Aorta (tissue), 5 donors: ENCODE measurements at places on chromosomes 16 and 17. TPM values are rescaled to one million over a fixed set of nuclear protein-coding genes. Genes with fewer than 3 reads are reported as not detected.
A peak's percentile ranks its signal among the peaks of the same experiment; 100 is the strongest.

DNA sequence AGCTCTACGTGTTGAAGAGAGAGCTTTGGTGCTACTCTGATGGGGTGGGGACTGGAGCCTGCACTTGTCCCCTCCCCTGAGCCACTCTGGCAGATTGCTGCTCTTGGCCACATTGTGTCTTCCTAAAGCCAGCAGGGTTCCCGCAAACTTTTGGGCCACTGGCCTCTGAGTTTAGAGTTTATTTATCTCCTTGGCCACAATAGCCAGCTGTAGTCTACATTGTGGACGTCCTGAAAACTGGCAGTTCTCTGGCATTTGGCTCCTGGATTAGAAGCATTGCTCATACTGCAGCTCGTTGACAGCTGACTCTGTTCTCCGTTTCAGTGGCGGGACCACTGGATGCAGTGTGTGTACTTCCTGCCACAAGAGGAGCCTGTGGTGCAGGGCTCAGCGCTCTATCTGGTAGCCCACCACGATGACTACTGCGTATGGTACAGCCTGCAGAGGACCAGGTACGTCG, 34.6 kb downstream of the PRMT7 start:
- H3K4me1 ChIP-seq = no peaks in the 10 kb centered on the region
- H3K4me3 ChIP-seq = no peak overlapping the region
- H3K36me3 ChIP-seq = peaks cover 4% of the 10 kb centered on the region
- DNase-seq = peak; percentile 74

- no peaks in the 10 kb centered on the region for H3K27me3 ChIP-seq
- H3K4me3 ChIP-seq = no peak overlapping the region
- DNase-seq = no peak
- no peaks in the 10 kb centered on the region for H3K36me3 ChIP-seq
- no peaks in the 10 kb centered on the region for H3K4me1 ChIP-seq
- H3K27ac ChIP-seq = no peak overlapping the region
These were observed 232.8 kb downstream of the BCAS3 start for GRCh38 chr17:60910415-60910814.

DNA sequence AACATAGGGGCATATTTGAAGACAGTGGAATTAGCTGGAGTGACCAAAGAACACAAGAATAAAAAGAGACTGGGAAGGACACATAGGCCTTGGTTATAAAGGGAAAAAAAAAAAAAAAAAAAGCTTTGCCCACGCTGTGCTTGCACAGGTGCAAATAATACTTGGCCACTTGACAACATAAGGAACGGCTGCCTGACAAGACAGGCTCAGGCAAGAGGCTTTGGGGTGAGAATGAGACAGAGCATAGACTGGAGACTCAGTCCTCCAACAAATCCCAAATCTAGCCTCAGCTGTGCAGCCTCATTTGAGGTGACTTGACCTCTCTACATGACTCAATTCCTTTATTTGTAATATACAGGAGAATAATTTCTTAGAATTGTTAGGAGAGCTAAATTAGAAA, 332.8 kb upstream of the DYNLRB2 start:
- no peaks in the 10 kb centered on the region for H3K27me3 ChIP-seq
- no peaks in the 10 kb centered on the region for H3K36me3 ChIP-seq
- DNase-seq = no peak
- H3K4me1 ChIP-seq = no peaks in the 10 kb centered on the region
- H3K4me3 ChIP-seq = no peak overlapping the region
- no peak overlapping the region for H3K27ac ChIP-seq

DNA sequence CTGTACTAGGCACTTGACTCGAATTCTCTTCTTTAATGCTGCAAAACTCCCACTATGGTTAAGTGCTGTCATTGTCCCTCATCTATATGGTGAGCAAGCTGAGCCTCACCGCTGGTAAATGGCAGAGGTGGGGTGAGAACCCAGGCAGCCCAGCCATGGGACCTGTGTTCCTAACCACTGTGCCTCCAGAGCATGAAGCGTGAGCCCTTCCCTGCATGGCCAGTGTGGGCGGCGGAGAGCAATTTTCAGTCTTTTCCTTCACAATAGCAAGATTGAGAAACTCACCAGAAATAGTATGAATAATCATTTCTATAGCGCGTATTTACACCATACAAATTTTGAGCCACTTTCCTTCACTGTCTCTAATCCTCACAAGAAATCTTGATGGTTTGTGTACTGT, 9.2 kb downstream of the BFAR start:
- H3K36me3 ChIP-seq = peaks cover 3% of the 10 kb centered on the region
- no peaks in the 10 kb centered on the region for H3K27me3 ChIP-seq

- no peaks in the 10 kb centered on the region for H3K4me1 ChIP-seq
- no peaks in the 10 kb centered on the region for H3K36me3 ChIP-seq
- H3K4me3 ChIP-seq = no peak overlapping the region
- H3K27ac ChIP-seq = no peak overlapping the region
These were observed 248.6 kb downstream of the FOXL1 start for GRCh38 chr16:86826941-86827340.

DNA sequence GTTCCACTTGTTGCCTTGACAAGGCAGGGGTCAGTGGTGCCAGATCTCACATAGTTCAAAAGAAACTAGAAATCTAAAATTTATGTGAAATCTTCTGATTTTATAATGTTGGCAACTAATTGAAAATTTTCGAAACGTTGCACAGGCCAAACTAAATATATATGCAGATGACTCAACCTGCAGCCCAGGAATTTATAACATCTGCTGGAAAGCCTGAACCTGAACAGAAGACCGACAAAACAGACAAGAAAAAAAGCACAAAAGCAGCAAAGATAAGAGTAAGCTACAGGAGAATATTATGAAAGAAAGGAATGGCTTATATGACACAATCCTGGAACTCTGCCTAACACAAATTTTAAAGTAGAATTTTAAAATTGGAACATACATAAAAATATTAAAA, 207.6 kb downstream of the CEP112 start:
- DNase-seq = no peak
- H3K4me1 ChIP-seq = no peaks in the 10 kb centered on the region
- no peaks in the 10 kb centered on the region for H3K36me3 ChIP-seq

- H3K27ac ChIP-seq = no peak overlapping the region
- no peaks in the 10 kb centered on the region for H3K4me1 ChIP-seq
- no peaks in the 10 kb centered on the region for H3K27me3 ChIP-seq
- no peak overlapping the region for H3K4me3 ChIP-seq
These were observed 28.7 kb downstream of the GSE1 start for GRCh38 chr16:85641776-85642176.

DNA sequence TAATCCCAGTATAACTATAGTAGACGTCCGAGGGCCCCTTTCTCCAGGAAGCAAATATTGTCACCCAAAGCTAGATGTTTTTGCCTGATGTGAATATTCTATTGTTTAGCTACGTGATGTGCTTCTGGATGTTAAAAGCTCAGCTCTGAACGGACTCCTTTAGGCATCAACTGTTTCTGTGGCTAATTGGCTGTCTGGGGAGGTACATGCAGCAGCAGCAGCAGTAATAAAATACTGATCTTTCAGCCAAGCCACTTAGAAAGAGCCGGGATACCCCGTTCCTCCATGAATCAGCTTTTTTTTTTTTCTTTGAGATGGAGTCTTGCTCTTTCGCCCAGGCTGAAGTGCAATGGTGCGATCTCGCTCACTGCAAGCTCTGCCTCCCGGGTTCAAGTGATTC, 43.0 kb downstream of the TRARG1 start:
- H3K27ac ChIP-seq = no peak overlapping the region
- H3K27me3 ChIP-seq = no peaks in the 10 kb centered on the region
- H3K4me3 ChIP-seq = no peak overlapping the region
- no peaks in the 10 kb centered on the region for H3K36me3 ChIP-seq
- DNase-seq = no peak

- H3K4me3 ChIP-seq = no peak overlapping the region
- H3K36me3 ChIP-seq = no peaks in the 10 kb centered on the region
- H3K27me3 ChIP-seq = no peaks in the 10 kb centered on the region
- no peak for DNase-seq
These were observed 351.2 kb downstream of the UTP18 start for GRCh38 chr17:51611585-51611984.

- DNase-seq = no peak
- H3K27me3 ChIP-seq = no peaks in the 10 kb centered on the region
- H3K4me1 ChIP-seq = no peaks in the 10 kb centered on the region
- H3K36me3 ChIP-seq = no peaks in the 10 kb centered on the region
- no peak overlapping the region for H3K4me3 ChIP-seq
These were observed 62.4 kb upstream of the PLCG2 start for GRCh38 chr16:81716478-81717225.

MARVELD3 gene
- total RNA-seq = not detected

TLCD2 gene
- 9.5 TPM for total RNA-seq

DNAH3 gene
- not detected for total RNA-seq

SEC14L1 gene
- 99.8 TPM for total RNA-seq

DNASE1L2 gene
- 1.1 TPM for total RNA-seq

SLFN13 gene
- total RNA-seq = 15.0 TPM

RFNG gene
- total RNA-seq = 34.0 TPM

WNT3 gene
- 0.39 TPM for total RNA-seq

KIAA0513 gene
- total RNA-seq = 15.1 TPM
